ENCODE measurements at places on chromosomes 2 and 18.

GRCh38 chr2:27591745-27592144 is 8.9 kb downstream of the ZNF512 start:
- DNase-seq = no peak

- DNase-seq = no peak
Measured at GRCh38 chr18:44067186-44067585, 613.5 kb upstream of the SETBP1 start.

DNA sequence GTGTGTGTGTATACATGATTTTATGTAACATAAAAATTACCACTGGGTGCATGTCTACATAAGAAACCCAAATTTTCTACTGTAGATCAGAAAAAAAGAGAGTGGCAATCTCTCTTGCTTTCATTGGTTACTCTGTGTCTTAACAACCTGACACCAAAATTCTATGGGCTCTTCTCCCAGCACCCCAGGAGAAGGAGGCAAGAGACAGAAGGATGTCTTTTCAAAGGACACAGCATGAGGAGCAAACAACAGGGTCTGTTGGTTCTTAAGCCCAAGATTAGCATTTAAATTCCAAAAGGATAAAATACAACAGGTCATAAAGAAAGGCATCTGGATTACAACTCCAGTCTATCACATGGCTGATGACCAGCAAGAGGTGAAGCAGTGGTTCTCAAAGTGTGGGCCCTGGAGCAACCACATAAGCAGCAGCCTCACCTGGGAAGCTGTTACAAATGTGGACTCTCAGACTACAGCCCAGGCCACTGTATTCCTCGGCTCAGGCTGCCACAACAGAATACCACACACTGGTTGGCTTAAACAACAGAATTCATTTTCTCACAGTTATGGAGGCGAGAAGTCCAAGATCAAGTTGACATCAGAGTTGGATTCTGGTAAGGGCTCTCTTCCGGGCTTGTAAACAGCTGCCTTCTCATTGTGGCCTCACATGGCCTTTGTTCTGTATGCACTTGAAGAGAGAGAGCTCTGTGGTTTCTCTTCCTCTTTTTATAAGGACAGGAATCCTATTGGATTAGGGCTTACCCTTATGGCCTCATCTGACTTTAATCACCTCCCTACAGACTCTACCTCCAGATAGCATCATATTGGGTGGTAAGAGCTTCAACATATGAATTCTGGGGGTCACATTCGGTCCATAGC is 79.8 kb upstream of the RNF152 start:
- DNase-seq = no peak

- no peak for DNase-seq
Measured at GRCh38 chr2:219249203-219249980, 3.7 kb upstream of the TUBA4B start.
